Femur (tissue), 1 donor: ENCODE measurements at places on chromosomes 5 and 9.

DNA sequence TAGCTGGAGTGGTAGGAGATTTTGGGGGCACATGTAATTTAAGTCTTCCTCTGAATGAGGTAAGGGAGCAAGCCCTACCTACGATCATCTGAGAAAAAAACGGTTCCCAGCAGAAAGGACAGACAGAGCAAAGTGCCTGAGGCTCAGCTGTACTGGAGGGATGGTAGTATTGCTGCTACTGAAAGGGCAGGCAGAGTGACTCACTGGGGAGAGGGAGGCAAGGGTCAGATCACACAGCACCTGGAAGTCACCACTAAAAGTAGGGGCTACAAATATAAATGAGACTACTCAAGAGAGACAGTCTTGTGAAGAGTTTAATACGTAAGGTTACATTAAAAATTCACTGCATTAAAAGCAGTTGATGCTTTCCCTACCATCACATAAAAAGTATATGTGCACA is 75.9 kb downstream of the NFIB start:
- no peak for DNase-seq

GRCh38 chr5:74441616-74442015 is 198.9 kb downstream of the ENC1 start:
- no peak for DNase-seq

- DNase-seq = no peak
Measured at GRCh38 chr5:8520917-8521316, 652.0 kb downstream of the MTRR start.

GRCh38 chr9:95157481-95158151 is 159.9 kb downstream of the FANCC start:
- DNase-seq = peak; percentile 83

DNA sequence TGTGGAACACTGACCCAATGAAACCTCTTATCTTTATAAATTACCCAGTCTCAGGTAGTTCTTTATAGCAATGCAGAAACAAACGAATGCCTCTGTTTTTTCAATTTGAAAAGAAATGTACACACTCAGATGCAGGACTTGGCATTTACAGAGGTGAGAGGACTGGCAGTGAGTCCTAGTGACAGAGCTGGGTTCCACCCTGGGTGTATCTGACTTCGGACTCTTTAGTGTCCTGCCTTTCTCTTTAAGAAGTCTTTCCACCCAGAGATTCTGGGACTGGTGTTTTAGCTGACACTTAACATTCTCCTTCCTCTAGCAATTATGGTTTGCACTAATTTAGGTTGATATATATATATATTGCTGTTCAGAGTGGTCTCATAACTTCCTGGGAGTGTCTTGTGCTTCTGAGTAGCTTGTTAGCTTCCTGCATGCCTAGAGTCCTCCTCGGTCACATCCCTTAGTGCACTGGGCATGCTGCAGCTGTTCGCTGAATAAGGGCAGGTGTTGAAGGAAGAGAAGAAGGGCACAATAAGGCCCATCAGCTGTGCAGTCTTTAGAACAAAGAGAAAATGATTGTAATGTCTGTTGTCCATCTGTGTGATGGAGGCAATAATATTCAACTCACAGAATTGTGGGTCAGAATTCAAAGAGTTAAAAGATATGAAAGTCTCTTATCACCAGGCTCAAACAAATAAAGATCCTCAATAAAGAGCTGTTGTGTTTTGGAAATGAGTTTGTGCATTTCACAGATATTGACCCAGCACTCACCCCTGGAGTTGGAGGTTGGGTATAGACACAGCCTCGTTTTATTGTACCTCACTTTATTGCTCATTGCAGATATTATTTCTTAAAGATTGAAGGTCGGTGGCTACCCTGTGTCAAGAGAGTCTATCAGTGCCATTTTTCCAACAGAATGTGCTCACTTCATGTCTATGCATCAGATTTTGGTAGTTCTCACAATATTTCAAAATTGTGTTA is 187.1 kb downstream of the TRIM32 start:
- DNase-seq = no peak

DNA sequence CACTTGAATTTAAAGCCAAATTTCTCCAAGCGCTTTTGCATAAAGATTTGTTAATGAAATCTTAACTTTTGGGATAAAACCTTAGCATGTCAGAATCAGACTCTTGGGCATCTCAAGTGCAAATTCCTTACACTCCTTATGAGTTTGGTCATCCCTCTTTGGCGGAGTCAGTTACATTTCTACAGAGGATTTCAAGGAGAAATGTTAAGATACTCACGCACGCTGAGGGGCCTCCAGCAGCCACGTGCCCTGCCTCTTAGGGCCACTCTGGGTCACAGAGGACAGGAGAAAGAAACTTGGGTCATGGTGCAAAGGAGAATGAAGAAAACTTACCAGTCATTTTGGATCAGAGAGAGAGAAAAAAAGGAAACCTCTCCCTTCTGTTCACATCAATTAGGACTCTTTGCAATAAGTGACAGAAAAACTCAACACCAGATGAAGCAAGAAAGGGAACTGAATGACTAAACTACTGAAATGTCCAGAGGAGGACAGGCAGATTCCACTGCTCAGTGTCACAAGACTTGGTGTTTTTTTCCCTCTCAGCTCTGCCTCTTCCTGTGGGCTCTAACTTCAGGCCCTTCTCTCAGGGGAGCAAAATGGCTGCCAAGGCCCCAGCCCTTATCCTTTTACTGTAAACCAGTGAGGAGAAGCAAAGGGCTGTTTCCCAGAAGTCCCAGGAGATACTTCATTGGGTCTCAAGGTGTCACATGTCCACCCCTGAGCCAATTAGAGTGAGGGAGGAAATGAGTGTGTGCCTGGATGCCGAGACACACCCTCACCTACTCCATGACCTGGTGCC is 63.3 kb upstream of the NFIL3 start:
- no peak for DNase-seq
